ENCODE measurements at places on chromosomes 3 and 15.

DNA sequence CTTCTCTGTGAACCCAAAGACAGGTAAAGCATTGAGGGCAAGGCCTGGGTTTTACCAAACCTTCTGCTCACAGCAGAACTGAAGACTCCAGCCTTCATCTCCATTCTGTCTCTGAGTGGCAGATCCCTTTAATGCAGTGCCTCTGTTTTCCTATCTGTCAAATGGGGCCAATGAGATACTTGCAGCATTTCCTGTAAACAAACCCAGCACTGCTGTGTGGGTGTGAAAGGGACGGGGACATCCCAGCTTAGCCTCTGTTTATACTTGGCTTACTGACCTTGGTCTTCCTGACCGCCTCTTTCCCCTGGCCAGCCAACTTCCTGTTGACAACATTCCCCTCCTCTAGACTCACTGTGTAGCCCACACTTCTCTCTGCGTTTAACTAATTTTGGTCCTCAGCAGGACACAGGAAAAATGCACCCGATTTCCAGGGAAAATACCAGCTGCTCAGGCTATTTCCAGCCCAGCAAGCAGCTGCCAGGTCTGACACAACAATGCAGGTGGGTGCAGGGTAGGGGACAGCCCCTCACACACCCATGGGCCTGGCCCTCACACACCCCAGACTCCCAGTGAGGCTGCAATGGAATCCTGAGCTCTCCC is 105.9 kb upstream of the HERC1 start:
- peak; percentile 74 for DNase-seq
- H3K27ac ChIP-seq: peak overlapping the region; percentile 70
- peaks cover 24% of the 10 kb centered on the region for H3K4me1 ChIP-seq

DNA sequence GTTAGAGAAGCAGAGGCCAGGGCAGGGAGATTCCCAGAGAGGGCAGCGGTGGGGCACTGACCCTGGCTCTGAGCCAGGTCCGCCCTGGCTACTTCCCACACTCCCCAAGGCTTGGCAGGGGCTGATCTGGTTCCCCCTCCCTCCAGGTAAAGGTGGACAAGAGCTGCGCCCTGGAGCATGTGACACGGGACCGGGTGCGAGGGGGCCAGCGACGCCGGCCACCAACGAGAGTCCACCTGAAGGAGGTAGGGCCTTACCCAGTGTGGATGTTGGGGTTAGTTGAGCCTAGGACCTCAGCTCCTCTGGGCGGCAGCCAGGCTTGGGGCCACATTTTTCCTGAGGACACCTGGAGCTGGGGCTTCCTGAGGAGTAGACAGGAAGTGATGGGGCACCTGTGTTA is 19.6 kb downstream of the PLEKHO2 start:
- H3K4me1 ChIP-seq: peaks cover 77% of the 10 kb centered on the region
- H3K4me3 ChIP-seq: no peak overlapping the region
- no peak for DNase-seq
- no peaks in the 10 kb centered on the region for H3K27me3 ChIP-seq
- no peak overlapping the region for H3K27ac ChIP-seq

DNA sequence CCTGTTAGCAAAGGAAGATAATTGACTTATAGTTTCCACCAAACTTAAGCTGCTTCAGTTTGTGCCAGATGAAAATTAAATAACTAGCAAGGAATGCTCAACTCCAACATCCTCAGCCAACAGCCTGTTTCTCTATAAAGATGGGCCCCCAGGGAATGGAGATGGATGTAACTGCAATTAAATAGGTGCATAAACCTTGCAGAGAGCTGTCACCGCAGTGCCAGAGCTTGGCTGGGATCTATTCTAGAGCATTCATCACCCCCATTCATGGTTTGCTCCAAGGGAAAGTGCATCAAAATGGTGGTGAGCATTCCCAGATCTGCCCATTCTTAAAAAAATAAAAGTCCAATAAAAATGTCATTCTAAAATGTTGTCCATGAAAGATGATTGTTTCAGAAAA is 19.7 kb upstream of the RORA start:
- H3K4me3 ChIP-seq: no peak overlapping the region
- H3K27ac ChIP-seq: no peak overlapping the region
- no peaks in the 10 kb centered on the region for H3K36me3 ChIP-seq
- H3K4me1 ChIP-seq: no peaks in the 10 kb centered on the region
- no peaks in the 10 kb centered on the region for H3K27me3 ChIP-seq
- no peak for DNase-seq

DNA sequence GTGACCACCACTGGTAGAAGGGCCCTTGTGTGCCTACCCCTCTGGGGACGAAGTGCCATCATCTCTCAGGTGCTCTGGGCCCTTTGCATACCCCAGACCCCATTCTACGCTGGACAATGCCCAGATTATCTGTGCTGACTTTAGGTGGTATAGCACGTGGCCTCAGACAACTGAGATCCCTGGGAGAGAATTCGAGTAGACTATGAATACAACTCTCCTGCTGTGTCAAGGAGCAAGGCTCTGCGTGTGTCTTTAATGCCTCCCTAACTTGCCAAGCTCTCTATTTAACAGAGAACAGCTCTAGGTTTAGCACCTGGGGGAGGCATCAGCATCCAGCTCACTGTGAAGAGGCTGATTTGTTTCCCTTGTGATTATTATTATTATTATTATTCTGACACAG is 29.1 kb downstream of the FAM3D start:
- H3K27ac ChIP-seq: no peak overlapping the region
- H3K27me3 ChIP-seq: no peaks in the 10 kb centered on the region
- H3K4me3 ChIP-seq: no peak overlapping the region
- peaks cover 16% of the 10 kb centered on the region for H3K4me1 ChIP-seq

GRCh38 chr3:177487635-177488186 is 290.4 kb upstream of the TBL1XR1 start:
- DNase-seq: no peak
- no peaks in the 10 kb centered on the region for H3K36me3 ChIP-seq
- H3K4me3 ChIP-seq: no peak overlapping the region
- H3K27ac ChIP-seq: no peak overlapping the region
- H3K27me3 ChIP-seq: no peaks in the 10 kb centered on the region

DNA sequence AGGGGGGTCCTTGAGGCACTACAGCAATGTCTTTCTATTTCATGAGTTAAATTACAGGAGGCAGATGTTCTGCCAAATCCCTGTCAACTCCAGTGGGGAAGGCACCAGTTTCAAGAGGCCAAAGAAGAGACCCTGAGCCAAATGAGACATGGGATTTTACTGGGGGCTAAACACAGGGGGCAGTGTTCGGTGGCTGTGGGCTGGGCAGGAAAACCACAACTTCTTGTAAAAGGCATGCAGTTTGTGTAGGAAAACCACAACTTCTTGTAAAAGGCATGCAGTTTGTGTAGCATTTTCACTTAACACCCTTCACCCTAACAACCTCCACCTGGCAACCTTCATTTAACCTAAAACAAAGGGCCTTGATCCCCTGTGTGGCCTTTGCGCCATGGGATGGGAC is 61.0 kb downstream of the POLR2M start:
- H3K4me1 ChIP-seq: peaks cover 9% of the 10 kb centered on the region
- no peaks in the 10 kb centered on the region for H3K36me3 ChIP-seq
- no peaks in the 10 kb centered on the region for H3K27me3 ChIP-seq

DNA sequence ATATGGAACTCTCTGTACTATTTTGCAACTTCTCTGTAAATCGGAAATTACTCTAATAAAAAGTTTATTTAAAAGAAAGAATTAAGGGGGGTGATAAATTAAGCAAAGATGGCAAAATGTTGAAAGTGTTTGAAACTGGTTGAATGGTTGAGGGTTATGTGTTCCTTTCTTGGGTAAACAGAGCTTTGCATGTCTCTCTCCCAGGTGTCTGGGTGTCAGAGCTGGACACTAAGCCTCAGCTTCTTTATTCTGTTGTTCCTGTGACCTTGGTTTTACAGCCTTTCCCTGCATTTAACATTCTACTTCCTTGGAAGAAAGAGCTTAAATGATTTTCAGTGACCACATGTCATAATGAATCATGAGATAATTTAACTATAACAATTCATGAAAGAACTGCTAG is 7.2 kb downstream of the GPR171 start:
- no peak overlapping the region for H3K4me3 ChIP-seq
- no peak overlapping the region for H3K27ac ChIP-seq
- no peaks in the 10 kb centered on the region for H3K36me3 ChIP-seq

GRCh38 chr3:191455257-191455952 is 5.6 kb upstream of the PYDC2 start:
- no peaks in the 10 kb centered on the region for H3K36me3 ChIP-seq
- H3K4me1 ChIP-seq: no peaks in the 10 kb centered on the region
- no peak overlapping the region for H3K4me3 ChIP-seq
- H3K27ac ChIP-seq: no peak overlapping the region
- H3K27me3 ChIP-seq: no peaks in the 10 kb centered on the region

DNA sequence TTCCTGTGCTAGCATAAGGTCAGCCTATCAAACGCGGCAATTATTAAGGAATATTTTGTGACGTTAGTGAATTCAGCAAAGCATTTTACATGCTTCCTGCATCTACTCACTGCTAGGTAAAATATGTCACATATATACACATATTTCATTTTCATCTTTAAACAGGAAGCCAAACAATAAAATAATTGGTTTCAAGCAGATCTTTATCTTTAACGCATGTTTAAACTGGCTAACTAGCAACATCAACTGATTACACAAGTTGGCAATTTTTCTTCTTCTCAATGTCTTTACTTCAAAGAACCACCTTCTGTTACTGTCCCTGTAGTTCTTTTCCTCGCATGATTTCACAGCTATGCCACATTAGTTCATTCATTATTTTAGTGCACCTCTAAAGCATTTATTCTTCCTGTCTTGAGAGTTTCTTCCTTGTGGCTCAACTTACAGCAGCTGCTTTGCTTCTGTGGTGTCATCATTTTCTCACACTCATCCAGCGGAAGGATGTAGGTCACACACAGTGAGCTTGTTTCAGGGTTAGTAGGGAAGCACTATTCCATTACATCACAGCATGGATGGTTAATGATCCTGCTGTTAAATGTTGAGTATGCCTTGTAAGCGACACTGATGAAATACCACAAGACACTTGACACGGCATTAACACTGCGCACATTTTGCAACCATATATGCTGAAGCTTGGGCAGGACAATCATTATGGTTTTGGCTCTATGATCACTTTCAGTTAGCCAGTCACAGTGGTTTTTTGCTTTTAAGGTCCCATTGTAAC is 2.3 kb upstream of the BCHE start:
- H3K4me3 ChIP-seq: no peak overlapping the region
- H3K27me3 ChIP-seq: no peaks in the 10 kb centered on the region
- H3K4me1 ChIP-seq: no peaks in the 10 kb centered on the region
- peak overlapping the region; percentile 60 for H3K27ac ChIP-seq

DNA sequence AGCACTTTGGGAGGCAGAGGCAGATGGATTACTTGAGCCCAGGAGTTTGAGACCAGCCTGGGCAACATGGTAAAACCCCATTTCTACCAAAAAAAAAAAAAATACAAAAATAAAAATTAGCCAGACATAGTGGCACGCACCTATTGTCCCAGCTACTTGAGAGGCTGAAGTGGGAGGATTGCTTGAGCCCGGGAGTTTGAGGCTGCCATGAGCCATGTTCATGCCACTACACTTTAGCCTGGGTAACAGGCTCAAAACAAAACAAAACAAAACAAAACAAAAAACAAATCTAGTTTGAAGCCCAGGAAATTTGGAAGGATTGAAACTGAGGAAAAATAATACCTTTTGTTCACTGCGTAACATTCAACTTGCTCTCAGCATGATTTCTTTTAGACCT is 16.6 kb downstream of the TMOD3 start:
- H3K27me3 ChIP-seq: no peaks in the 10 kb centered on the region
- no peak overlapping the region for H3K27ac ChIP-seq
- DNase-seq: no peak
- peaks cover 4% of the 10 kb centered on the region for H3K4me1 ChIP-seq
- H3K36me3 ChIP-seq: no peaks in the 10 kb centered on the region
- no peak overlapping the region for H3K4me3 ChIP-seq

DNA sequence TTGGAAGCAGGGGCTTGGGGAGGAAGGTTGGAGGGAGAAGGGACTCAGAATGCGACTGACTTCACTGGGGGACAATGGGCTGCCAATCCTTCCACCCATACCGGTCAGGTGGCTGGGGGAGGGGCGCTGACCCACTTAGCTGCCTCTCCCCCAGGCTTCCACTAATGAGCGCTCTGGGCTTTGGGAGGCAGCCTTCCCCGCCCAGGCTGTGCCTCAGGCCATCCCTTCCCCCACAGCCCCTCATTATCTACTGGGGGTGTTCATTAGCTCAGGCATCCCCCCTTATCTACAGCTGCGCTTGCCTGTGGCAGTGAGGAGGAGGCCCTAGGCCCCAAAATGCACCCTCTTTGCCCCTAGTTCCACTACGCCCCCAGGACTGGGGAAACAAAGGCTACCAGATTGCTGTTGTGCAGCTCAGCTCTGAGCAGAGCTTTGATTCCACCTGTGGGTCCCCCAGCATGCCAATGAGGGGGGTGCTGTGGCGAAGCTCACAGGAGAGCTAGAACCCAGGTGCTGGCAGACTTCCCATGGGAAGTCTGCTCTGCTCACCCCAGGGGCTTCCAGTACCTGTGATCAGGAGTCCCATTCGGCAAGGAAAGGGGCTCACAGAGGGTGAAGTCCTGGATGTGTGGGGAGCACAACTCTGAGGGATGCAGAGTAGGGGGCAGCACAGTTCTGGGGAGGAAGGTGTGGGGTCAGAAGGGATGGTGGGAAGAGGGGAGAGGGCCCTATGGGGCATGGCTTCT is 29.4 kb upstream of the SEMA3F start:
- peaks cover 8% of the 10 kb centered on the region for H3K36me3 ChIP-seq
- no peak overlapping the region for H3K4me3 ChIP-seq
- H3K27ac ChIP-seq: no peak overlapping the region
- H3K4me1 ChIP-seq: peaks cover 59% of the 10 kb centered on the region
- DNase-seq: no peak

GRCh38 chr15:48437178-48437577 is 105.9 kb downstream of the DUT start:
- no peak for DNase-seq
- no peak overlapping the region for H3K27ac ChIP-seq
- no peaks in the 10 kb centered on the region for H3K27me3 ChIP-seq
- peaks cover 7% of the 10 kb centered on the region for H3K4me1 ChIP-seq

GRCh38 chr15:44570361-44570760 is 33.4 kb downstream of the EIF3J start:
- no peak overlapping the region for H3K4me3 ChIP-seq
- H3K27ac ChIP-seq: no peak overlapping the region
- no peaks in the 10 kb centered on the region for H3K27me3 ChIP-seq
- no peaks in the 10 kb centered on the region for H3K4me1 ChIP-seq

Measured in muscle of leg (tissue), 16 donors.